Fibroblast of villous mesenchyme (primary cell): ENCODE measurements at places on chromosomes 13 and 19. TPM values are rescaled to one million over a fixed set of nuclear protein-coding genes. Genes with fewer than 3 reads are reported as not detected.

- no peak for DNase-seq
Observed at GRCh38 chr19:10138879-10139795, 19.4 kb upstream of the EIF3G start.

- no peak for DNase-seq
Observed at GRCh38 chr13:89750371-89750770, 1597.1 kb upstream of the MIR17HG start.

DNA sequence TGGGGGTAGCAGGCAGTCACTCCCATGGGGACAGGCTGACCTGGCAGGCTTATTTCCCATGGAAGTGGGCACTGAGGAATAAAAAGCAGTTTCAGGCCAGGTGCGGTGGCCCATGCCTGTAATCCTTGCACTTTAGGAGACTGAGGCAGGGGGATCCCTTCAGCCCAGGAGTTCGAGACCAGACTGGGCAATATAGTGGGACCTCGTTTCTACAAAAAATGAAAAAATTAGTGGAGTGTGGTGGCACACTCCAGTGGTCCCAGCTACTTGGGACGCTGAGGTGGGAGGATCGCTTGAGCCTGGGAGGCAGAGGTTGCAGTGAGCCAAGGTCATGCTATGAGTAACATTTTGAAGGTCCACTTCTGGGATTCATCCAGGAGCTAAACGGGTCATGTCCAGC, 6.0 kb downstream of the GJB2 start:
- no peak for DNase-seq

- DNase-seq: peak; percentile 37
Observed at GRCh38 chr19:43078311-43078710, 4.2 kb downstream of the PSG2 start.

GRCh38 chr13:20230913-20231838, 943 bp downstream of the GJB6 start:
- no peak for DNase-seq

DNA sequence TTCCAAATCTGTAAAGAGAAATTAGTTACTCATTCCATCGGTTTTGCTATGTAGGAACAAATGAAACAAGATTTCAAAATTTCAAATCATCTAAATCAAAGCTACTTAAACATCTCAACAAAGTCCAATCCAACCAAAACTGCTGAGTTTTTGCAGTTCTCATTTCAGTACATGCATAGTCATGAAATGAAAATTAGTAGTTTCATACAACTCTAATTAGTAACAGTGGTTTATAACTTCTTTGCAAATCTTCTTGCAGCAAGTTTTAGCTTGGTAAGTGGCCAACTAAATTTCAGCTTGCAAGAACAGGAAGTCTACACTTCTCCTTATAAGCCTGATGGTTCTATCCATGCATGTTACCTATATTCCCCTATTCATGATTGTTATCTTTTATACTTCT, 75.6 kb downstream of the SPRY2 start:
- no peak for DNase-seq

- DNase-seq: no peak
Observed at GRCh38 chr13:77222000-77222690, 104.7 kb downstream of the MYCBP2 start.

LYL1 gene
- total RNA-seq: 2.6 and 3.9 TPM in 2 replicates

TEX29 gene
- 0.64 TPM in 1 of 2 replicates, not detected in the other for total RNA-seq

- DNase-seq: no peak
Observed at GRCh38 chr19:19538061-19538784, at the start of gene CILP2. TSS of gene CILP2 (plus strand) at chr19:19538265. CDS start at chr19:19538350, 85 bp downstream.

ZNF699 gene
- 11.7 and 14.8 TPM in 2 replicates for total RNA-seq

DNA sequence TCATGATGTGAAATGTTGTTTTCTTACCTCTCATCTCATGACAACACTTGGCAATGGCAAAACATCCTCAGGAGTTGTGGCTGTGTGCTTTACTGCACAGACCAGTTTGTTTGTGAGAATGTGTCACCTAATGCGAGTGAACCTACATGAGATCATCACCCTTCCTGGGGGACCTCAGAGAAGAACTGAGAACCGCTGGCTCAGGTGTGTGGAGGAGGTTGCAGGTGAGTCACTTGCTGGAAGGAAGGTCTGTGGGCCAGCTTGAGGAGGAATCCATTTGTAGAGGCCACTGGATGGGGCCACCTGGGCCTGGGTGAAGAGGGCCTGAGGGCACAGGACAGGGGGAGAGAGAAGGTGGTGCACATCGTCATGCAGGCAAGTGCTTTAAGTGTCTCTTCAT, 3.0 kb upstream of the CEACAM1 start:
- DNase-seq: no peak

DNA sequence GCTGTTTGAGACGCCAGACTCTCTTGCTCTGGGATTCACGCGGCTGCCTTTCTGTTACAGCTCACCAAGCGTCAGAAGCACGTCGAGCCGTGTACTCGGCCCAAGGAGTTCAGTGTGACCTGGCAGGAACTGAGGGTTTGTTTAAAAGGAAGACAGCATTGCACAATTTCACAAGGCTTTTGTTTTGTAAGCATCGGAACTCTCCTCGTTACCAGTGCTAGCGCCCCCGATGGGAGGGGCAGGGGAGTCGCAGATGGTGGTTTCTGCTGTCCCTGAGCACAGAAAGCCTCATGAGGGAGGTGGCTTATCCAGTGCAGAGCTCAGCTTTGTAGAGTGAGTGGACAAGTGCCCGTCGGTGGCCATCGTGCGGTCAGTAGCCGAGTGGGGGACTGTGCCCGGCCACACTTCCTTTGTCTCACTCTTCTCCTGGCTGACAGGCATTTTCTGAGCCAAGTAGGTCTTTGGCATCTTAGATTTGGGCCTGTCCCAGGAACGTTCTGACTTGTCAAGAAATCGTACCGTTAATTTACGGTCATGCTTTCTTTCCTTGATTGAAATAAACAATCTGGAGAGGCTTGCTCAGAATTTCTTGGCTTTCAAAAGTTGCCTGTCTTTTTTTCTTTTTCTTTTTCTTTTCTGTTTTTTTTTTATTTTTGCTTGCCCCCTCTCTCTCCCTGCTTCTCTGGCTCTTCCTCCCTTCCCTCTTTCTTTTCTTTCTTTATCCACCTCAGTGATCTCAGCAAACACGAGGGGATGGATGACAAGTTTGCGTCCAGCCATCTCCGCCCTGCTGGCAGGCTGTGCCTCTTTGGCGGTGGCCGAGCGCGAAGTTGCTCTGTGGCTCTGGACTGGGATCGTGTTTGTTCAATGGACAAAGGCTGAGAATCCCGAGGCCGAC, 7.7 kb downstream of the KDM4B start:
- DNase-seq: peak; percentile 99

ZNF100 gene
- total RNA-seq: 2.3 and 5.6 TPM in 2 replicates

GRCh38 chr19:35267353-35267817, 1.4 kb upstream of the USF2 start:
- DNase-seq: peak; percentile 32

GRCh38 chr19:35501684-35502083, 11.4 kb upstream of the KRTDAP start:
- peak; percentile 31 for DNase-seq

NAA16 gene
- total RNA-seq: 14.8 and 24.2 TPM in 2 replicates

APOC1 gene
- 1.3 and 2.6 TPM in 2 replicates for total RNA-seq

- peak; percentile 56 for DNase-seq
Observed at GRCh38 chr13:48776401-48776800, 122.7 kb downstream of the CYSLTR2 start.

DNA sequence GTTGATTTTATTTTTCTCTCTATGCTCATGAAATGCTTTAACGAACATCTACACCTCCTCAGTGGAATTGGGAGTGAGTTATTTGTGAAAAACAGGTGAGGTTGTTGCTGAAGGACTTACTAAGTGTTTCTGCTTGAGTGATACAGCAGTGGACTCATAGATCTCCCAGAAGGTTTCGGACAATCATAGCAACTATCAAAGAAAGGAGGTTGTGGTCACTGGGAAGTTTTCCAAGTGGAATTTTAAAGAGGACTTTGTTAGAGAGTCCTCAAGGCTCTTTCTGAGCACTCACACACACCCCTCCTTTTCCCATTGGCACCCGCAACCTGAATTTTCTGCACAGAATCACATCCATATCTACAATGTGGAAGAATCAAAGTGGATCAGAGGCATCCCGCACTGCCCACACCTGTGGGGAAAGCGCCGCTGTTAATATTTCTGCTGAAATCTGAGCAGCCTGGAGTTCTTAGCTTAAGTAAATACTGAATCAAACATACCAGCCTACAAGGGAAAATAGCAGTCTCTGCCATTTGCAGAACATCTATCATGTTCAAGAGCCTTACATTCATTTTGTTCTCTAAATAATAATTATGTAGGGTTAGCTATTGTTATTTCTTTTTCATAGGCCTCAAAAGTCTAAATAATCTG, 719.4 kb downstream of the DIAPH3 start:
- DNase-seq: no peak

DNA sequence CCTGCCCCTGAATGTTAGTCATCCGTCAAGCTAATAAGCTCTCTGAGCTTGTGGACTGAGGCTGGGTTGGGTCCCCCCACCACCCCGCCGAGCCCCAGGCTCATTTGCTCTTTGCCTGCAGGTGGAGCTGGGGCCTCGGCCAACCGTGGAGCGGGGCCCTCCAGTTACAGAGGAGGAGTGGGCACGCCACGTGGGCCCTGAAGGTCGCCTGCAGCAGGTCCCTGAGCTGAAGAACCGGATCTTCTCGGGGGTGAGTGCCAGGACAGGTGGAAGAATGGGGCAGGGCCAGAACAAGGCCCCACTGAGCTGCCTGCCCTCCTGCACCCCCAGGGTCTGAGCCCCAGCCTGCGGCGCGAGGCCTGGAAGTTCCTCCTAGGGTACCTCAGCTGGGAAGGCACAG, 5.1 kb downstream of the TBC1D17 start:
- DNase-seq: no peak

DNA sequence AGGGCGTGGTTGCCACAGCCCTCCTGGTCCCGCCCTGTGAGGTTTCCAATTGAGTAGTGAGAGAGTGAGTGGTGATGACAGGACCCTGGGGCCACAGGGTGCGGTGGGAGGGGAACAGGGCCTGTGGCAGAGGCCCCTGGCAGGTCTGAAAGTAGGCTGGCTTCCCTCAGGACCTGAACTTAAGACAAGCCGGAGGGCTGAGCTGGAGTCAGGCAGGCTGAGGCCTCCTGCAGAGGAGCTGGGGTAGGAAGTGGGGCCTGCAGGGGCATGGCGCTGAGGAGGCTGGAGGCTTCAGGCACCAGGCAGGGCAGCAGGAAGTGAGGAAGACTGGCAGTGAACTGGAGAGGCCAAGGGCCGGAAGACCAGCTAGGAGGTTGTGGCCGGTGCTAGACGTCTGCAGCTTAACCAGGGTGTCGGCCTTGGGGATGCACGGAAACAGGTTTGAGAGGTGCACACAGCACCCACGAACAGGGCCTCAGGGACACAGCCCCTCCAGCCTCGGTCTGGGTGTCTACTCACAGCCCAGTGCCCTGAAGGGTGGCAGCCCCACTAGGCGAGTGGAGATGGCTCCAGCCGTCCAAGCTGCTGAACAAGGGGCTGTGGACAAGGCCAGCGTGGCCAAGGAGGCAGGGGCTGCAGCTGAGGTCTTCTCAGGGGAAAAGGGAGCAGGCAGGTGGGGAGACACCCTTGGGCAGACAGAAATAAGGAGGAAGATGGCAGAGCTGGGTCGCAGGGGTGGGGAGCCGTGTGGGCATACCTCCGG, 17.8 kb downstream of the POP4 start:
- no peak for DNase-seq

ATP7B gene
- total RNA-seq: 1.6 and 5.6 TPM in 2 replicates
